ENCODE measurements at places on chromosomes 3 and 15.

- no peak for DNase-seq
Measured at GRCh38 chr15:68646156-68646555, 67.4 kb downstream of the CORO2B start.

GRCh38 chr3:186099178-186099577 is 9.7 kb downstream of the ETV5 start:
- DNase-seq = peak; percentile 66

DNA sequence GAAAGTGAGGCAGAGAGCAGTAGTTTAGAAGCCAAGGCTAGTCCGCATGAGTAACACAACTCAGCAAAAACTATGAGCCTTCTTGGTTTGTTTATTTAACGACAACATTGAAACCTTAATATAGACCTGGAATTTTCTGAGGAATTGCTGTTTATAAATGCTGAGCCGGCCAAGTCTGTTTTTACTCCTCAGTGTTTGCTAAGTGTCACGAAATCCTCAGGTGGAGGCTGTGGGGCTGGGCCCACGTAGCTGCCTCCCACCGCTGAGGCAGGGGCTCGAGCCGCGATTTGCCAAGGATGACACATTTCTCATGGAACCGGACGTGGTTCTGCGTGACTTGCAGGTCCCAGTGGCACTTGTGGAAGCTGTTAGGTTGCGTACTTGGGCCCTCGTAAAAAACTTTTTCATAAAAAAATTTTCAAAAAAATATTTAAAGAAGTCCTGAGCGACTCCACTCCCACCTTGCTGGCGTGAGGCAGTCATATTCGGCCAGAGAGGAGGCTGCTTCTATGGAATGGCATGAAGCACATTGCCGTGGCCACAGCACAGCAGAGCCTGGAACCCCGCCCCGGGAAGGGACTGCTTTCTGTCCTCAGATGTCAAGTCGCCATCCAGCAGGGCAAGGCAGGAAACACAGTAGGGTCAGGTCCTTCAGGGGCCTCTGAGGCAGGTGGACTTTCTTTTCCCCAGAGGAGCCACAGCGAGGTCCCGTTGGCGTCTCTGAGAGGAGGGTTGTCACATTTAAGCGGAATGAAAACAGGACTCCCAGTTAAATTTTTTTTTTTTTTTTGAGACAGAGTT is 64.8 kb upstream of the PCSK6 start:
- DNase-seq = no peak

GRCh38 chr3:21117370-21117769 is 633.6 kb downstream of the ZNF385D start:
- no peak for DNase-seq

DNA sequence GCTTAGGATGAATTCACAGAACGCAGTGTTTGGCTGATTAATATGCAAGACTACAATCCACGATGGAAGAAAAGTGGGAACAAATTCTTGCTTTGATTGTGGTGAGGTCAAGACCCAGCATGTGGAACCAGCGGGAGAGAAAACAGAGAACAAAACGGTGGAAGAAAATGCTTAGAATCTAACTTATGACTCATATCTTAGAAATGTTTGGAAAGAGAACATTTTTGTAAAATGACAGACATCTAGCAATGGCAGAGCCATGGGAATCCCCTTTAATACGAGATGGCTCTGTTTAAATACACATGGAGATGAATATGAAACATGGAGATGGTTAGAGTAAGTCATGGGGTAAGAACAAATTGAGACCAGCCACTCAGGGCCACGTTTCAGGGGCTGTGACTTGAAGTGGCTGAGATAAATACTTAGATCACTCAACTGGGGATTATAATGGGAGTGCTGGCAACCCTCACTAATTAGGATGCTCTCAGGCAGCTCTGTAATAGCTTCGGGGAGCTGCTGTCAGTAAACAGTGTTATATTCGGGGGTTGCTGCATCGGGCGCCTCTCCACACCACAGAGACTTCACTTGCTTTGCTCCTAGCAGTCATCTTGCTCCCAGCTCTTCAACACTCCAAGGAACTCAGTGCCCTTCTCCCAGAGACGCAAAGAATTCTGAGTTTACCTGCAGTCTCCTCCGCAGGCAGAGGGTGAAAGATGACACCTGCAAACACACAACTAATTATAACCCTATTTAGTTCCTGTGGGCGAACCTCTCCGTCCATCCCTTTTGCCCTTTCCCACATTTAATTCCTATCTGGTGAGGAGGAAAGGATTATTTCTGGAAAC is 68.0 kb upstream of the ONECUT1 start:
- DNase-seq = no peak

- DNase-seq = no peak
Measured at GRCh38 chr15:75523011-75523410, 56.1 kb downstream of the PTPN9 start.

GRCh38 chr15:48622237-48622636 is 23.3 kb downstream of the FBN1 start:
- DNase-seq = no peak

DNA sequence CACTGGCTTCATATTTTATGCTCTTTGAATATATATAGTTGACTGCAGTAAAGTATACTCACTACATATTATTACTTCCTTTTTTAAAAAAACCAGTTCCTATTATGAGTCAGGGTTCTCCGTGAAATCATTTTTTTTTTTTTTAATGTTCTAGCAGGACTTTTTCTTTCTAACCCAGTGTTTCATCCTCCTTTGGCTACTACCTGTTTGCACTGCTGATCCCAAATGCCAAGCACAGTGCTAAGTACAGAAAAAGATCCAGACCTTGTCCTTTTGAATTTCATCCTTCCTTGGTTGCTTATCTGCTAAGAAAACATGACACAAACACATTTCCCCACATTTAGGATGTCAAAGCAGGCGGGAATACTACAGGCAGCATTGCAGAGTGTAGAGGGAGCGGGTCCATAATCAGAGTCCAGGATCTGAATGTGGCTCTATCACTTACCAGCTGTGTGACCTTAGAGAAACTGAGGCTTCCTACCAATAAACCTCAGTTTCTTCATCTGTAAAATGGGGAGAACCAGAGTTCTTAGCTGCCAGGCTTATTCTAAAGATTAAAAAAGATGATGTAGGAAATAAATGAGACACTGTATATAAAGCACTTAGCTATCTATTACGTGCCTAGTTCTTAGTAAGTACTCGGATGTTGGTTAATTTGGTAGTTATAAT is 37.2 kb upstream of the ANPEP start:
- DNase-seq = no peak

GRCh38 chr3:111979434-111980038 is 710 bp downstream of the ABHD10 start:
- no peak for DNase-seq

- DNase-seq = no peak
Measured at GRCh38 chr3:54520060-54520459, 397.7 kb downstream of the CACNA2D3 start.

GRCh38 chr3:132662212-132662611 is 2.1 kb downstream of the UBA5 start:
- DNase-seq = no peak

DNA sequence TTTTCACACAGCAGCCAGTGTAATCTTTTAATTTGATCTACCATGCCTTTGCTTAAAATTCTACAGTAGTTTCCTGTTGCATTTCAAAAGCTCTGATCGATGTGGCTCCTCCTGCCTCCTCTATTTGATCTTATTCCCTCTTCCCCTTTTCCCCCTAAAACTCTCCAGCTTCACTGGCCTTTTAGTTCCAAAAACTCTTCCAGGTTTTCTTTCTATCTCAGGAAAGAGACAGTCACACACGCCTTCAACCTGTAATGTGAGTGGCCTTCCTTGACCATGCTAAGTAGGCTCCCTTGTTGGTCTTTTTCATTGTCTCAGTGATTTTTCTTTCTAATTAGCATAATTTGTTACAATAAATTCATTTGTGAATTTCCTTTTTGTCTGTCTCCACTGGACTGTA is 985 bp downstream of the TEX9 start:
- DNase-seq = no peak

GRCh38 chr3:58350627-58351013 is 17.9 kb downstream of the PXK start:
- no peak for DNase-seq

- no peak for DNase-seq
Measured at GRCh38 chr3:15050405-15051092, 14.6 kb downstream of the MRPS25 start.

GRCh38 chr3:36548712-36549111 is 168.4 kb downstream of the STAC start:
- no peak for DNase-seq

DNA sequence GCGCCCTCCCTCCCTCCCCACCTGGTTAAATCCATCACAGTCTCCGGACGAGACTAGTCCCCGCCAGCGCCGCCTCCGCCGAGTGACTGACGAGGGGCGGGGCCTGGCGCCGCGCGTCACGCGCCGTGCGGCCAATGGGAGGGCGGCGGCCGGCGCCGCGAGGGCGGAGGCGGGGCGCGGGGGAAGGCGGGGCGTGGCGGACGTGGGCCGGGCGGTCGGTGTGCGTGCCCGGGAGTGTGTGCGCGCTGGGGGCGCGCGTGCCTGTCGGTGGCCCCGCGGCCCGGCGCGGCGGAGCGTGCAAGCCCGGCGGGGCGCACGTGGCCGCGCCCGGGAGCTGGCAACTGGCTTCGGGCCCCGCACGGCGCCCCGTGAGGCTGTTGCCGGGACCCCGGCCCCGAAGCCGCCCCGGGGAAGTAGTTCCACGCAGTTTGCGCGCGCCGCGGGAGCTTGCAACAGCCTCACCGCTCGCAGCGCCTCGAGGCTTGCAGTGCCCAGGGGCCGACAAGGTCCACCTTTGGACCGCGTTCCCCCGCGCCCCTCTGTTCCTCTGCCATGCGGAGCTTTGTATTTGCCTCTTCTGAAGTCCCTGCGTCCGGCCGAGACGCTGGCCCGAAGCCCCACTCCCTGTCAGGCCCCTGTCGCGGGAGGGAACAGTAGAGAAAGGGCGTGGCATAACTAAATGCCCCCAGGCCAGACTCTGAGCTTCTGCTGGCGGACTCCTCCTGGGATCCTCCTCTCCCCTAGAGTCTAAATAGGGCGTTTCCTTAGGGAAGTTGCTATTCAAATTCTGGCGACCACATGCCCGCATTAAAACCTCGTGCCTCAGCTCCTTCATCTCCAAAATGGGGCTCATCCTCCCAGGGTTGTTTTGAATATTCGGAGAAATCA is 400.9 kb downstream of the SHQ1 start:
- peak; percentile 83 for DNase-seq

GRCh38 chr3:98734306-98734705 is 28.8 kb upstream of the ST3GAL6 start:
- no peak for DNase-seq

DNA sequence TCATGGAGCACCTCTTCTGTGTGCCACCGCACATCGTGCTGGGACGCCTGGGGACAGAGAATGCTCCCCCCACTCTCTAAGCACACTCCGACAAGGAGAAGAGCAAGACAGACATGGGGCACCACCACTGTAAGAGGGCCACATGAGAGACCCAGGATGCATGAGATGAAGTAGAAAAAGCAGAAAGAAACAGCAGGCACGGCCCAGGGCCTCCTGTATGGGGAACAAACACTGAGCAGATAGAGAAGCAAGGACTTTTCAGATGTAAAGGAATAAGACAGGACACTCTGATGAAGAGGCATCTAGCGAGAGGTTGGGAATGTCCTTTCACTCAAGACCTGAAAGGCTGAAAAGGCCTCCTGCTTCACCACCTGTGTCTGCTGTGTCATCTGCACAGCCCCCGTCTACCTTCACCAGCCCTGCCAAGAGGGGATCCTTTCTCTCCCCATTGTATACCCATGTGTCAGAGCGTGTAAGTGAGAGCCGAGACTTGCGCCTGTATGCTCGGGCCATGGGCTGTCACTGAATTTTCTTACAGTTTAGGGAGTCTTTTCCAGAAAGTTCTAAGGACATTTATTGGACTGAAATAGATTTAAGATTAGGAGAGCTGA is 125.6 kb downstream of the LRRK1 start:
- DNase-seq = no peak

DNA sequence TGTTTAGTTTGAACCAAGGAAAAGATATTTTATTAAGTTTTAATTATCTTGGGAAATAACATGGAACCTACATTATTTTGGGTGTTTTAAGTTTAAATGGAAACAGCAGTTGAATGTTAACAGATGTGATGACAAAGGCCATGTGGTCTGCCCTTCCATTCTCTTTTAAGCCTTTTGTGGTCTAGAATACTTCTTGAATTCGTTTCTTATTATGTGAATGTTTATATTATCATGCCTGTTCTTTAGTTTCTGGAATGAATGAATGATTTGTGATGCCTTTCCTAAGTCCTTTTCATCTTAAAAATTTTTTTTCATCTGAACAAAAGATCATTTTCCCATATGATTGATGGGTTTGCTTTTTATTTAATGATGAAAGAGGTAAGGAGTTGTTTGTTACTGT is 44.6 kb downstream of the SNRK start:
- no peak for DNase-seq

GRCh38 chr3:64278625-64279024 is 53.4 kb upstream of the PRICKLE2 start:
- no peak for DNase-seq

DNA sequence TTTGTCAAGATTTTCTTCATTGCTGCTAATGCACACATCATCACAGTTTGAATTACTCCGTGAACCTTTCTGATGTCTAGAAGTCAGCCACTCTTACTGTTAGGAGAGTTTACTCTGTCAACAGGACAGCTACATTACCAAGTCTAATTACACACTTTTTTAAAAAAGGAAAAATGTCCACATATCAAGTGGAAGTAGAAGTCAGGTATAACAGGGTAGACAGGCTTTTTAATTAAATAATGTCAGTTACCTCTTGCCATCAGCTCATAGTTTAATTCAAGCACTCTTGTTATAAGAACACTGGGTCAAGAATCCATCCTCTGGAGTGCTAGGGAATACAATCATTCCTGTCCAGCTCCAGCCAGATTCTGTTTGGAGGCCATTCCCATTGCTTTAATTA is 232.8 kb downstream of the TAFA4 start:
- no peak for DNase-seq
